ENCODE measurements at places on chromosomes 3 and 15.

- DNase-seq = no peak
Measured at GRCh38 chr3:152961323-152961722, 126.4 kb downstream of the P2RY1 start.

DNA sequence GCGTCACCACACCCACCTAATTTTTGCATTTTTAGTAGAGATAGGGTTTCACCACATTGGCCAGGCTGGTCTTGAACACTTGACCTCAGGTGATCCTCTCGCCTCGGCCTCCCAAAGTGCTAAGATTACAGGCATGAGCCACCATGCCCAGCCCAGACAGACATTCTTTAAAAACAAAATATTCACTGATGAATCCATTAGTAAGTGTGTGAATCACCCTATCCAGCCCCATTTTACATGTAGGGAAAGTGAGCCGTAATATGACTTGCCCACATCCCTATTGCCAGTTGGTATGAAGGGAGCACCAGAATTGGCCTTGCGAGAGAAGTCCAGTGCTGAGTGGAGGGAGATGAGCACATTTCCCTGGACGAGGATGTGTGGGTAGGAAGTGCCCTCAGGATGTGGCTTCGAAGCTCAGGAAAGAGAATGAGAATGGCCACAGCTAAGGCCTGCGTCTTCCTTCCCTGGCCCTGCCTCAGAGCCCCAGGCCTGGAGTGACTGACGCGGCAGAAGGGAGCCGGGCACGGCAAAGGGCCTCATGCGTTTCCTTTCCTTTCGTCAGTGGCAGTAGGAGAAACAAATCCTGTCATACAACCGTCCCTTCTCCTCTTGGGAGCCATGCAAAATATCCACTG, 28.3 kb upstream of the ETV5 start:
- no peak for DNase-seq

DNA sequence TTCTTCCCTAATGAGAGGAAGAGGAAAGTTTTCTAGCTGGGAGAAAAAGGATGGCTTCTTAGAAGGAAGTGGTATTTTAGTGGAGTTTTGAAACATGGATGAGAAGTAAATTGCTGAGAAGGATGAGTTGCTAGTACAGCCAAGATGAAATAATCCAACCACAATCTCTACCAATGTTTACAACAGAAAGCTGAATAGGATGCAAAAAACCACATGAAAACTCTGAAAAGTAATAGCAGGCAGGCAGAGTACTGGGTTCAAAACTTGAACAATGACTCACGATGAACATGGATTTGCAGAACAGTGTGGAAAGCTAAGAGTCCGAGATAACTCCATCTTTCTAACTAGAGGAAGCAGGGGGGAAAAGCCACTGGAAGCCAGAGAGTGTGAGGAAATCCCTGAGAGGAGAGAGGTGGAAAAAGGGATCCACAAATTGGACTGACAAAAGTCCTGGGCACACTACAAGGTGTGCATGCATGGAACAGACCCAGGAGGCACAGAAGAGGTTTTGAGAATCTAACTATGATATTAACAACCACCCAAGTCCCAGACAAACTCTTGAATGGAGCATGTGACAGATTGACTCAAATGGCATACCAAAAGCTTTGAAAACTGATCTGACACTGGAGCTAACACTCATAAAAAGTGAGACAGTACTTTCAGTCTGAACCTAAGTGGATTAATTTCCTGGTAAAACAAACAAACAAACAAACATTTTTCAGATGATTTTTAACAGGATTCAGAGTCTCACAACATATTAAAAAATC, 76.7 kb downstream of the ST6GAL1 start:
- DNase-seq = no peak

- no peak for DNase-seq
Measured at GRCh38 chr3:130772129-130772528, 25.5 kb upstream of the PIK3R4 start.

DNA sequence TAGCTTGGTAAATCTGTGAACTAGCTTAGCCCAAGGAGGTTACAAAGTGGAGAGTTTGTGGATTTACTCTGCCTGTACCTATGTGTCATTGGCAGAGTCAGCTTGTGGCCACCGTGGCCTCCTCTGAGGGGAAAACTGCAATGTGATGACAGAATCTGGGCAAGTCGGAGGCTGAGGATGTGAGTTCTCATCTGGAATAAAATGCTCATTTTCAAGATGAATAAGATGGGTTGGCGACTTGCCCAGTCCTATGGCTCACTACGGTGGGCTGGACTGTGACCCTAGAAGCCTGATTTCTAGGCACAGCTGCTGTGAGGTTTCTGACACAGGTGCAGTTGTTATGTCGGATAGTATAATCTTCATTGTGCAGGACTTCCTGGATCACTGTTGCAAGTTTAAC, 83.7 kb downstream of the ETV5 start:
- DNase-seq = peak; percentile 79
